ENCODE measurements at places on chromosomes 4 and X.

DNA sequence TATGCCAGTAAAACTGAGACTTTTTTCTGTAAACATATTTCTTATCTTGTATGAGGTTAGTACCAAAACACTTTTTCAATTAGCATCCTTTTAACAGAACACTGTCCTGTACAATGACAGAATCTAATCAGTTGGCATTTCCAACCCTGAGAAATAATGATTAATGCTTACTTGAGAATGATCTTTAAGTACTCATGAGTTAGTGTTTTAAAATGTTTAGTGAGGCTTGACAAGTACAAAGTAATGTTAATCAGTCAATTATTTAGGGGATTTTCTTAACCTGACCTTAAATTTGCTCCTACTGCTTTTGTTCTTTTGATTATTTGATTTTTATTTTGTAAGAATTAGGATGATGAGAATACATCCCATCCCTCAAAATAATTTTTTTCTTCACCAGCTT lies 496.5 kb downstream of the RPA4 start:
- DNase-seq, result no peak

DNA sequence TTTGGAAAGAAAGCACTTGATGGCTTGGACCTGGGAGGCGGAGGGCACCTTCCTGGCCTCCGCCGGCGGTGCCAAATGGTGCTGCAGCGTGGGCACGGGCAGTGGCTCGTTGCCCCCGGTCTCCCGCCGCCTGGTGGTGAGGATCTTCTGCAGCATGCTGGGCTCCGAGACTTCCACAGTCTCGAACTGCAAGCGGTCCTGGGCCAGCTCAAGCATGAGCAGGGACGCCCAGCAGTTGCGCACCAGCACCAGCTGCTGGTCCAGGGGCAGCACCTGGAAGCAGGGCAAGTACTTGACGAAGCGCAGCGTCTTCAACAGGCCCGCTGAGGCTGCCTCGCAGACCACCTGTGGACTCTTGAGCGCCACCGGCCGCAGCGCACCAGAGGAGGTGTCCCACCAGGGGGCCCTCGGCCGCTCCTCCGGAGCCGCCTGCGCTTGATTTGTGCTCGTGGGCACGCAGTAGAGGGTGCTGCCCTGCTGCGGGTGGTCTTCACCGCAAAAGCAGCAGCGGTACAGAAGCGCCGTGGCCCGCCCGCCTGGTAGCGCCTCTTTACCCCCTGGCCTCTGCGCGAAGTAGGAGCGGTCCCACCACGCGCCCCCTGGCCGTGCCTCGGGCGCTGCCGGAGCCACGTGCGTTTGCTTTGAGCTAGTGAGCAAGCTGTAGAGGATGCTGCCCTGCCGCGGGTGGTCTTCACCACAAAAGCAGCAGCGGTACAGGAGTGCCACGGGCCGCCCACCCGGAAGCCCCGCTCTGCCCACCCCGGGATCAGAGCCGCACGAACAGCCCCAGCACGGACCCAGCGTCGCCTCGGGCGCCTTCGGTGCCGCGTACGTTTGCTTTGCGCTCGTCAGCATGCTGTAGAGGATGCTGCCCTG lies 689 bp downstream of the NR0B1 start:
- no peak for DNase-seq

- no peak for DNase-seq
Observed at GRCh38 chr4:124203613-124204238, 508.8 kb downstream of the ANKRD50 start.

- peak; percentile 19 for DNase-seq
Observed at GRCh38 chr4:16264798-16265197, 38.5 kb upstream of the TAPT1 start.

GRCh38 chr4:5472160-5472591 lies 236.2 kb downstream of the EVC2 start:
- no peak for DNase-seq

GRCh38 chr4:24472514-24473308 lies 111.6 kb downstream of the DHX15 start:
- DNase-seq, result no peak

GRCh38 chr4:98932539-98932938 lies 3.6 kb upstream of the EIF4E start:
- no peak for DNase-seq

- no peak for DNase-seq
Observed at GRCh38 chr4:77306496-77306895, 149.5 kb downstream of the CCNG2 start.

DNA sequence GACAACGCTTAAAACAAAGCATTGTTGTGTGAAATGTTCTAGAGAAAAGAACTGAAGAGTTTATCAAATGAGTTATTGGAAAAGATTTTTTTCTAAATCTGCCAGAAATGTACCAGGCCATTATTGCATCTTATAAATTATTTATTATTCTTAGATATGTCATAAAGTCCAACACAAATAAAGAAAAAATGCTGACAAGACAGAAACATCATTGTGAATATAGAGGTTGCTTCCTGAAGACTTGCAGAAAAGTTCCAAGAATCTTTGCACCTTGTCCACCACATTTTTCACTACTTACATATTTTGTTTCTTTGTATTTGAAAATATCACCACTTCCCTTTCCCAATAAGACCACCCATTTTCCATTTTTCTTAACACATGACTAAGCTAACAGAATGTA lies 545.8 kb downstream of the IQCM start:
- DNase-seq, result no peak

GRCh38 chrX:96386325-96386724 lies 298.3 kb upstream of the DIAPH2 start:
- no peak for DNase-seq

DNA sequence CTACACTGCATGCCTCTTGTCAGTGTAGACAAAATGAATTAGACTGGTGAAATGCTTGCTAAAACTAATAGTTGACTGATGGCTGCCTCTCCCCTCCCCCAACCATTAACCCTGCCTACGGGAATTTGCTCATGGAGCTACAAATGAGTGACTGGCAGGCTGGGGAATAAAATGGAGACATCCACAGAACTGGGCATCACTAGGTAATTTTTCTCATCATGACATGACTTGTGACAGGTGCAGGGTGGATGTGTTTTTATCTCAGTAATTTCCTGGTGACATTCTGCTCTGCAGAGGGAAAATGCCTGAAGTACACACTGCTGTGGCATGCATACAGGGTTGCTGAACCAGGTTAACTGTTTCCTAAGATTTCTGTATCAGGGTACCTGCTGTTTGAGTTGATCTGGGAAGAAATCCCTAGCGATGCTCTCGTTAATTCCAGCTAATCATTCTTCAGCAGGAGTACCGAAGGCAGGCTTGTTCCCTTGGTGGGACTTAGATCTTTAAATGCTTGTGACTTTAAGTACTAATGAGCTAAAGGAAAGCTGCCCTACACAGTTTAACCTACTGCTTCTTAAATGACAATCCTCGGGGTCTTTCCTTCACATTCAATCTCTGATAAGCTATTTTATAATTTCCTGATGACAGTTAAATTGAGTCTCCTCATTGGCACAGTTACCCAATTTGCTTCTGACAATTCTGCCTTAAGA lies 376.3 kb upstream of the LCORL start:
- DNase-seq, result no peak

- DNase-seq, result no peak
Observed at GRCh38 chr4:74967324-74967723, 34.4 kb downstream of the PARM1 start.

DNA sequence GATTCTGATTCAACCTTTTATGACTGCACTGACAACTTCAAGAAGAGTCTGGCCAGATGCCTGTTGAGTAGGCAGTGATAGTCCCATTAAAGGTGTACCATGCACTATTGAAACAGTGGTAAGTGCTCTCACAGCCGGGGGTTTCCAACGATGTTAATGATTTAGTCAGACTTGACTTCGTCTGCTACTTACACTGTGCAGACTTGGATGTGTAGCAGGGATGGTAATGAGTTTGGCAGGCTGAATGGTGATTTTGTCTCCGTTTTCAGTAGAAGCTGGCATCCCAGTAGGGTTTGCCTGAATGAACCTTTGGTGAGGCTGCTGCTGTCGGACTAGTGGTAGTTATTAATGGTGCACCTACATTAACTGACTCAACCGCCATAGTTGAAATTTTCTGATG lies 52.0 kb upstream of the TMSB15B start:
- DNase-seq, result no peak

DNA sequence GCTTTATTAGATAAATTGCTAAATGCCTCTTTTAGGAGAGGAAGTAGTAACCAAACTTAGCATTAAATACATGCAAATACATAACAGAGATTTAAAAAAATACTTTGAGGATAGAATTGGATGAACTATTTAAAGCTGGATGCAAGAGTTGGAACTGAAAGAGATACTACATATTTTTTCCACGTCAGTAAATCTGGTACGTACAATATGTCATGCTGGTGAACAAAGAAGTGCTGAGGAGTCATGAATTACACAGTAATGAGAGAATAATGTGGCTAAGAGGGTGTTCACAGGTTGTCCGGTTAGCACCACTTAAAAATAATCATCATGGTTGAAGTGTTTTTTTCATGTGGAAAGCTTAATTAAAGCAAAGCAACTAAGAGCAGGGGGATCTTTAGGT lies 184.1 kb upstream of the FRMPD4 start:
- DNase-seq, result no peak

GRCh38 chr4:65789341-65789740 lies 119.1 kb upstream of the EPHA5 start:
- no peak for DNase-seq

GRCh38 chrX:15274946-15275345 lies 5.1 kb upstream of the ASB9 start:
- DNase-seq, result no peak

GRCh38 chrX:68574240-68574639 lies 73.2 kb upstream of the STARD8 start:
- no peak for DNase-seq

GRCh38 chrX:102902355-102902754 lies 34.7 kb upstream of the RAB40AL start:
- no peak for DNase-seq

GRCh38 chr4:78311306-78311705 lies 240.3 kb upstream of the ANXA3 start:
- no peak for DNase-seq

DNA sequence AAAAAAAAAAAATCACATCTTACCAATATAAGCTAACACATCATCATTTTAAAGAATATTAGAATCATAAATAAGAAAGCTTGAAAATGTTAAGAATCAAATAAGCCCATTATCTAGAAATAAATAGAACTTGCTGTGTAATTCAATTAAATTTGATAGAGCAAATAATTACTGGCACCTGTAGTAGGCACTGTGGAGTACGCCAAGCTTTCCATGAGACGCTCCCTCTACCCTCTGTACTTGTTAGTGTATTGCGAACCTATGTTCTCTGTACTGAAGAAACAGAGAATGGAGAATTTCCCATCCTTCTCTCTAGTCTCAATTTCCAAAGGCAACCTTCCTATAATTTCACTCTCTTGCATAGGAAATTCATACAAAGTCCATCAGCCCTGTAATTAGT lies 61.7 kb upstream of the HAND2 start:
- no peak for DNase-seq

DNA sequence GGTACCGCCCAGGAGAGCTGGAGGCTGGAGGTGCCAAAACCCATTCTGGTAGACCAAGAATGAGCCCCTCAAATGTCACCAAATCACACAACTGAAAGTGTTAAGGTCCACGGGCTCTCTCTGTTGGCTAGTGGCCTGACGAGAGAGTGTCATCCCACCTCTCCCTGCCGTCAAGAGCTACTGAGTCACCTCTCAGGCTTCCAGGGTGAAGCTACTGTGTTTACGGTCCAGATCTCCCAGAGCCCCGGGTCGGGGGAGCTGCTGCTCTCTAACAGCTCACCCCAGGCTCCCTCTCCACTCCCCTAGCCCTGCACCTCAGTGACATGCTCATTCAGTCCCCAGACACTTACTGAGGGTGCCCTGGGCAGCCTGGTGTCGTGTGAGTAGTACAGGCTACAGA lies 59.2 kb downstream of the ADGRG2 start:
- no peak for DNase-seq

DNA sequence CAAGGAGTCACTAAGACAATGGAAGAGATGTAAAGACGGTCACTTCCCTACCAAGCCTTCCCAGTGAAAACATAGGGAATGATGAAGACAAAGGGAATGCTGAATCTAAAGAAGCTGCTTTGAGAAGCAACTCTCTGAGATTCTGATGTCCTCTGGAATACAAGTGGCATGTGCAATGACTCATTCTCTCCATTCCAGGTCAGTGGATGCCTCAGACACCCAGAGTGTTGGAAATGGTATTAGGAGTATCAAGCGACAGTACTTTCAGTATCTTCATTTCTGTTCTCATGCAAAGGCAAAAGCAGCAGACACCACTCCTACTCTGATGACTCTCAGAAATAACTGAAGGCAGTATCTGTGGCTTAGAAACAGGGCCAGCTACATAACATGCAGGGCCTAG lies 102.6 kb downstream of the FSTL5 start:
- DNase-seq, result no peak

DNA sequence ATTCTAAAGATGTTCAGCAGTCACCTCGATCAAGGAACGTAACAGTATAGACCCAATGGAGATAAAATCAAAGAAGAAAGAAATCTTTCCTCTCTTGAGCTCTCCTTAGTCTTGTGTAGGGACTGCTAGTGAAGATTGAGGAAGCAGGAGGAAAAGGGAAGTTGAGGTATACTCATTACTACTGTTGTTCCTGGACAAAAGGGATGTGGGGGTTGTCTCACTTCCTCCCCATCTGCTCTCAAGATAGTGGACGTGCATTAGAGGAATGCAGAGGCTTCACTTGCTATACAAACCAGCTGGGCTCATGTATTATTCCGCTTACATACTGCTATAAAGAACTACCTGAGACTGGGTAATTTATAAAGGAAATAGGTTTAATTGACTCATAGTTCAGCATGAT lies 208.9 kb upstream of the ARHGEF9 start:
- DNase-seq, result no peak

DNA sequence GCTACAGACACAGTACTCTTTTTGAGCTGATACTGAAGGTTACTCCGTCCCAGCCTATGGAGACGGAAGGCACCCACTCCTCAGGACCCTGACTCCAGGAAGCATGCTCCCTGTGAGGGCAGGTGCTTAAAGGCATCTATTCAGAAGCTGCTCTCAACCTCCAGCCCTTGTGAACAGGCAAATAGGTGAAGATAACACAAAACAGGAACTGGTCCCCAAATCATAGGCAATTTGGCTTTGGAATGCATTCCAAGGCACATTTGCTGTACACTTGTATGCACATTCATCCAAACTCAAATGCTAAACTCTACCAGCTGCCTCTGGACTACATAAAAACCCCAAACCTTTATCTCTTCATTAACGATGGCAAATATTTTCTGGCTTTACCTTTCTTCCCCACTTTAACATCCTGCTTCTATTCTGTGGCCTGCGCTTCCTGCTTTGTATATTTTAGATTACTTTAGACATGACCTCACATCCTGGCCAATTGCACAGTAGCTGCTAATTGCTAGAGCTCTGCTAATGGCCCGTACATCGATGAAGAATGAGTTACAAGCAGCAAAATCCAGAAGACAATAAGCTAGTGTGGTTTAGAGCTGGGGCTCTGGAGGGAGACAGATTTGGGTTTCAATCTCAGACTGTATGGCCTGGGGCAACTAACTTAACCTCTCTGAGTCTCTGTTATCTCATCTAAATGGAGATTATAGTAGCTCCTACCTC lies 3.2 kb downstream of the SEL1L3 start:
- DNase-seq, result no peak

- DNase-seq, result no peak
Observed at GRCh38 chr4:52833941-52834525, 28.1 kb upstream of the RASL11B start.

GRCh38 chrX:140608111-140608510 lies 101.4 kb upstream of the LINC00632 start:
- no peak for DNase-seq

GRCh38 chr4:4986841-4987240 lies 32.4 kb downstream of the CYTL1 start:
- no peak for DNase-seq

- DNase-seq, result no peak
Observed at GRCh38 chrX:136780763-136781162, at the start of gene ARHGEF6. Gene ARHGEF6, minus strand, starts transcription at chrX:136780932. Its CDS starts 50 bp downstream, at chrX:136780882.

GRCh38 chr4:34516524-34516923 lies 1727.8 kb downstream of the ARAP2 start:
- DNase-seq, result no peak

Data from renal cortex interstitium (tissue), 15 donors.